ENCODE measurements at places on chromosomes 3 and 15. TPM values are rescaled to one million over a fixed set of nuclear protein-coding genes. Genes with fewer than 3 reads are reported as not detected.

DNA sequence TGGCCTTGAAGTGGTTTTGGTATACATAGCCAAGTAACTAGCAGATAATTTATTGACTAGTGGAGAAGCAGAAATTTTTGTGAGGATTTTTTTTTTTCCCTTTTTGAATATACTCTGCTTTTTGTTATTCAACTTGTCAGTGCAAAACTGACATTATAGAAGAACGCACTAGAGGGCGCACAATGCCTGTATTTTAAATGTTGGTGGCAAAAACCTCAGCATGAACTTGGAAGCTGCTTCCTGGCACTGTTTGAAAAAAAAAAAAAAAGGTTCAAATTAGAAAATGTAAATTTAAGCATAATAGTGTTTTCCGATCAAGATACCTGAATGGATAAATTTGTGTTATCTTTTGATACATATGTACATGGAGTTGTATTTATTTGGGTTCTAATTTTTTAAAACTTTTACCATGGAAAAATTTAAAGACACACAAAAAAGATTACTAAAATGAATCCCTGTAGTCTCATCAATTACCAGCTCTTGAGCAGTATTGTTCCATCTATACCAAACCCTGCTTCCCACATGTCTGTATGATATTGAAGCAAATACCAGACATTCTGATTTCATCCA lies 56.0 kb downstream of the SLC25A26 start:
- H3K36me3 ChIP-seq: peaks cover 2% of the 10 kb centered on the region
- no peak overlapping the region for H3K4me3 ChIP-seq
- no peak overlapping the region for H3K27ac ChIP-seq
- no peak for DNase-seq

The ADAMTS17 gene
- total RNA-seq: 0.39 TPM

GRCh38 chr3:120341658-120342346 lies 7.4 kb downstream of the LRRC58 start:
- peaks cover 24% of the 10 kb centered on the region for H3K4me1 ChIP-seq
- peaks cover 21% of the 10 kb centered on the region for H3K36me3 ChIP-seq
- H3K4me3 ChIP-seq: no peak overlapping the region
- no peak for DNase-seq
- H3K27me3 ChIP-seq: no peaks in the 10 kb centered on the region

The RPL14 gene
- total RNA-seq: 1,629 TPM

- no peaks in the 10 kb centered on the region for H3K27me3 ChIP-seq
- DNase-seq: no peak
- H3K27ac ChIP-seq: peak overlapping the region; percentile 96
- no peaks in the 10 kb centered on the region for H3K36me3 ChIP-seq
Measured at GRCh38 chr3:134312072-134312872, 61.6 kb upstream of the RYK start.

The INSYN1 gene
- 8.0 TPM for total RNA-seq
